ENCODE measurements at places on chromosomes 11 and 22. TPM values are rescaled to one million over a fixed set of nuclear protein-coding genes. Genes with fewer than 3 reads are reported as not detected.

POTEH gene
- not detected for total RNA-seq

IL17REL gene
- total RNA-seq = 0.04 TPM

C22orf15 gene
- not detected for total RNA-seq

APLNR gene
- total RNA-seq = not detected

FGF3 gene
- not detected for total RNA-seq

GTF2H1 gene
- total RNA-seq = 33.9 TPM

SLC16A8 gene
- total RNA-seq = not detected

BTG4 gene
- not detected for total RNA-seq

CTSW gene
- not detected for total RNA-seq

LRRC74B gene
- total RNA-seq = not detected

ST13 gene
- total RNA-seq = 164 TPM

ACAT1 gene
- 63.2 TPM for total RNA-seq

LMO1 gene
- total RNA-seq = 3.3 TPM

CCS gene
- total RNA-seq = 30.7 TPM

MS4A15 gene
- not detected for total RNA-seq

CDKN1C gene
- 7.3 TPM for total RNA-seq

TREH gene
- not detected for total RNA-seq

UCP3 gene
- total RNA-seq = 1.3 TPM

PITPNM1 gene
- total RNA-seq = 39.8 TPM

MOGAT2 gene
- total RNA-seq = not detected

DDIAS gene
- 17.9 TPM for total RNA-seq

MYOD1 gene
- not detected for total RNA-seq

OR51B5 gene
- total RNA-seq = 0.13 TPM

RIC3 gene
- 2.1 TPM for total RNA-seq

KDM4E gene
- total RNA-seq = not detected

CSRP3 gene
- total RNA-seq = not detected

PNPLA3 gene
- total RNA-seq = 1.5 TPM

ASCL2 gene
- not detected for total RNA-seq

TSGA10IP gene
- not detected for total RNA-seq

UPK3A gene
- total RNA-seq = not detected

MFRP gene
- total RNA-seq = not detected

ALG9 gene
- 19.6 TPM for total RNA-seq

SRRD gene
- total RNA-seq = 19.8 TPM

YAP1 gene
- 53.4 TPM for total RNA-seq

HBG1 gene
- total RNA-seq = not detected

MIOX gene
- total RNA-seq = 0.11 TPM

CDCA5 gene
- 57.4 TPM for total RNA-seq

ART5 gene
- 0.43 TPM for total RNA-seq

INSC gene
- total RNA-seq = not detected

NECTIN1 gene
- total RNA-seq = 7.6 TPM

PLA2G6 gene
- 2.8 TPM for total RNA-seq

DCUN1D5 gene
- 65.2 TPM for total RNA-seq

NXPE2 gene
- total RNA-seq = not detected

LARGE1 gene
- total RNA-seq = 4.0 TPM

MN1 gene
- 3.1 TPM for total RNA-seq

CLTCL1 gene
- 5.8 TPM for total RNA-seq

THAP7 gene
- 16.3 TPM for total RNA-seq

APOA4 gene
- total RNA-seq = not detected

TRIM51 gene
- not detected for total RNA-seq

Data from A549 treated with Mapracorat at 1 μM for 4 hours (cell line).